ENCODE measurements at places on chromosomes 4 and X.

DNA sequence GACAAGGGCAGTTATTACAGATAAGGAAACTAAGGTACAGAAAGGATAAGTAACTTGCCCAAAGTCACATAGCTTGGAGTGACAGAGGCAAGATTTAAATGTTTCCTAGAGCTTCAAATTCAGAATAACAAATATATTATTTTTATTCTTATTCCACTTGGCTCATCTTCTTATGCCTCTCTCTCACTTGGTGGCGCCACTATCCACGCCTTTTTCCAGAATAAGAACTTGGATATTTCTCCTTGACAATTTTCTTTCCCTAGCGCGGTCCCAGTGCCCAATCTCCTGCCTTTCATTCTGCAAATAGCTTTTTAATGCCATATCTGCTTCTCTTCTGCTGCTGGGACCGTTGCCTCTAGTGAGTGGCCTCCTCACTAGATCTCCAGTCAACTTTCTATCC lies 78.5 kb downstream of the MSN start:
- DNase-seq: no peak

DNA sequence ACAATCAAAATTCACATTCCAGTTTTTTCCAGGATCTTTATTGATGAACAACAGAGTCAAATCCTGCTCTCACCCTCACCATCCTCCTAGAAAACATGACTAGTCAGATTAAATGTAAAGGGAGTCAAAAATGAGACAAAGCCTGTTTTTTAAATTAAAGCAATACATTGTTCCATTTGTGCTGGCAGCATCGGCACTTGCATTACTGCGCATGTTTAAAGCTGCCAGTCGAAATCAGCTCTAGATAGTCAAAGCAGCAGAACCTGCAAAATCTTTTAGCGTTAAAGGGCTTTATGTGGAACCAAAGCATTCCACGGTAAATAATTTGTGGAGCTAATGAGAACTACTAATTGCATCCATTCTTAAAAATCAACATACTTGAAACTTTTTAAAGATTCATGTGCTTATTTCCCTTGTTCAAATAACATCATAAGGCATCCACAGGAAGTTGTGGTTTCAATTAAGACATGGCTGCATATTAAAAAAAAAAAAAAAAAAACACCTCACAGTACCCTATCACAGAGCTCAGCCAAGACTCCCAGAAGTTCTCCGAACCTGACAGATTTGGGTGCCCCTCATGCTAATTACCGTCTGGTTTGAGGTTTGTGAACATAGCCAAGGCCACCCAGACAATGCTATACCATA lies 82.2 kb downstream of the SH3KBP1 start:
- DNase-seq: peak; percentile 3

DNA sequence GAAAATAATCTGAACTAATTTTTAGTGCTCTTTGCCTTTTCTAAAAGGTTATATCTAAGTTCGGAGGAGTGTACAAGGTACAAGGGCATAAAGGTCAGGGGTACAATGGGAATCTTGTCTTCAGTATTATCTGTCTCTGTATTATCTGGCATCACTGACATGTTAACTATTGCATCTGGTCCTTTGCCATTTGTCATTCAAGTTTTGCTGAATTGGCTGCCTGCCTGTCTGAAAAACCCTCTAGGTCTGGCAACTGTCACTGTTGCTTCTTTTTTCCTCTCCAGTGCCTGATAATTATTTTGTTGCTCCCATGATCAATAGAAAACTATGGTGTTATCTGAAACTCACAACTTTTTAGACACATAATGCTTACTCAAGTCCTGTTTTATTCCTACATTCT lies 112.5 kb upstream of the STK26 start:
- no peak for DNase-seq

DNA sequence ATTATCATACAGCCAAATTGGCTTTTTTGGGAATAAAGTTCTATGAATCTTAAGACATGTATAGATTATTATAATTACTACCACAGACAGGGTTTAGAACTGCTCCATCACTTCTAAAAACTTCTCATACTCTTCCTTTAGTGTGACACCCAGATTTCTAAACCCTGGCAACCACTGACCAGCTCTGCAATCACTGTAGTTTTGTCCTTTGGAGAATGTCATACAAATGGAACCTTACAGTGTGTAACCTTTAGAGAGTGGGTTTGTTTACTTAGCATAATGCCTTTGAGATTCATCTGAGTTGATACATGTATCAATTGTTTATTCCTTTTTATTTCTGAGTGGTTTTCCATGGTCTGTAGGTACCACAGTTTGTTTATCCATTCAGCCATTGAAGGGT lies 95.0 kb downstream of the TMEM164 start:
- no peak for DNase-seq

- no peak for DNase-seq
Measured at GRCh38 chrX:694800-695199, 64.2 kb downstream of the SHOX start.

- no peak for DNase-seq
Measured at GRCh38 chrX:16874458-16875095, 4.4 kb upstream of the RBBP7 start.

- no peak for DNase-seq
Measured at GRCh38 chr4:2742823-2743517, 13.2 kb downstream of the TNIP2 start.

DNA sequence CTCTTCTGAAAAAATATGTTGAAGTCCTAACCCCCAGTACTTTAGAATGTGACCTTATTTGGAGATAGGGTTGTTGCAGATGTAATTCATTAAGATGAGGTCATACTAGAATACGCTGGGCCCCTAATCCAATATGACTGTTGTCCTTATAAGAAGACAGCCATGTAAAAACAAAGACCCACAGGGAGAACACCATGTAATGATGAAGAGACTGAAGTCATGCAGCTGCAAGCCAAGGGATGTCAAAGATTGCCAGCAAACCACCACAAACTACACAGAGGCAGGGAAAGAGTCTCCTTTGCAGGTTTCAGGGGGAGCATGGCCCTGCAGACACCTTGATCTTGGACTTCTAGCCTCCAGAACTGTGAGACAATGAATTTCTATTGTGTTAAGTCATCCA lies 37.4 kb downstream of the CXorf58 start:
- no peak for DNase-seq

GRCh38 chr4:73788411-73788810 lies 48.0 kb downstream of the CXCL8 start:
- no peak for DNase-seq

DNA sequence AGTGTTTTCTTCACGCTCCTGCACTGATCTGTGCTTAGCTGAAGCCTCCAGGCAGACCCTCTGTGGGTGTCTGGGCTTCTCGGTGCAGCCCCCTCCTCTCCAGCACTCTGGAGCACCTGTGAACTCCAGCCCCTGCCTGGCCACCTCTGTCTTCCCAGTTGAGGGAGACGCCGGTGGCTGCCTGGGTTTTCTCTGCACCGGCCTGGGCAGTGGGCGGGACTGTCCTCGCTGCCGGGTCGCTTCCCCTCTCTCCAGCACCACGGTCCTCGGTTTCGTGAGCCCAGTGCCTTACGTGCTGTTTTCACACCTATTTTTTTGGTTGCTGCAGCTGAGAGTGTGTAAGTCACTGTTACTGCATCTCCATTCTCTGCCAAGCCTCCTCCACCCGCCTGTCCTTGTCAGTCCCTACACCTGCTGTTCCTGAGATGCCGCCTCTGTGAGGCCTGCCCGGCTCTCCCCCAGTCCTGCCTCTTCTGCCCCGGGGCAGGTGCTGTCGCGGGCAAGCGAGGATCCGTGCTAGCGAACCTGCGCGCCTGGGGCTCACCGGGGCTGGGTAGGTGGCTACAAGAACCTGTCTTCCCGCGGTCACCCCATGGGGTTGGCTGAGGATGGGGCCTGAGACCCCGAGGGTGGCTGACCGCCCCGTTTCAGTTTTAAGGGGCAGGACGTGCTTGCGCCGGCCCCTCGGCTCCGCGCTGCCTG lies 2.4 kb upstream of the FGFRL1 start:
- DNase-seq: no peak

GRCh38 chr4:130395871-130396270 lies 1299.9 kb downstream of the C4orf33 start:
- peak; percentile 70 for DNase-seq

- peak; percentile 6 for DNase-seq
Measured at GRCh38 chr4:99808260-99808857, 8.3 kb upstream of the DAPP1 start.

GRCh38 chr4:110917835-110918234 lies 295.0 kb upstream of the PITX2 start:
- no peak for DNase-seq

- no peak for DNase-seq
Measured at GRCh38 chr4:113147498-113148111, 98.2 kb downstream of the ANK2 start.

- no peak for DNase-seq
Measured at GRCh38 chr4:8709729-8710360, 117.3 kb downstream of the CPZ start.

- no peak for DNase-seq
Measured at GRCh38 chr4:56681158-56681852, at the start of gene HOPX. HOPX (minus strand) TSS chr4:56681296; CDS start chr4:56657816, 23,480 bp downstream.

DNA sequence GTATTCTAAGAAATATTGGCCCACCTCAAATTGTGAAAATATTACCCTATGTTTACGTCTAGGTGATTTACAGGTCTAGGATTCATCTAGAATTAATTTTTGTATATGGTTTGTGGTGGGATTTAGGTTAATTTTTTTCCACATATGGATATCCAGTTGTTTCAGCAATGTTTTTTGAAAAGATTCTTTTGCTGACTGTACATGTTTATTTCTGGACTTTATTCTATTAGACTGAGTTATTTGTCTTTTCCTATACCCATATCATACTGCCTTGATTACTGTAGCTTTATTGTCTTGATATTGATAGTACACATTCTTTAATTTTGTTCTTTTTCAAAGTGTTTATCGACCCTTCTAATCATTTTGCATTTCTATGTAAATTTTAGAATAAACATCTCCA lies 83.5 kb downstream of the PRKG2 start:
- DNase-seq: no peak

Data from AG10803 (cell line).